ENCODE measurements at places on chromosomes 6 and 20. TPM values are rescaled to one million over a fixed set of nuclear protein-coding genes. Genes with fewer than 3 reads are reported as not detected.

The ADGRF1 gene
- total RNA-seq: not detected

The C4B gene
- 5.7 TPM for total RNA-seq

The TAGAP gene
- total RNA-seq: 106 TPM

The ULBP2 gene
- 0.53 TPM for total RNA-seq

DNA sequence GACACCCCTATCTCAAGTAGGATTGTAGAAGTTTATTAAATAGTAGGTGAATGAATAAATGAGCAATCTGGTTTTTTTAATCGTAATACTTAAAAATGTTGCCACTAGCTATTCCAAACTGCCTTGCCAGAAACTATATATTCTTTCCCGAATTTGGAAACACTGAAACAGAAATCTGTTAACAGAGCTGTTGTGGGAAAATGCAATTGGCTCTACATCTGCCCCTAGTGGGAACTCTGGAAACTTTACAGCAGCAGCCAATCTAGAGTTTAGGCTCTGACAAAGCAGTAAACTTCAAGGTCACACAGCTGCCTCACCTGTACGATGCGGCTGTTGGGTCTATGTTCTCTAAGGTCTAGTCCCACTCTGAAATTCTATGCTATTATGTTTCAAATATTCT lies 41.7 kb downstream of the SYNE1 start:
- no peaks in the 10 kb centered on the region for H3K4me1 ChIP-seq
- no peak overlapping the region for H3K27ac ChIP-seq
- no peaks in the 10 kb centered on the region for H3K36me3 ChIP-seq
- H3K4me3 ChIP-seq: no peak overlapping the region
- DNase-seq: no peak
- H3K27me3 ChIP-seq: no peaks in the 10 kb centered on the region

DNA sequence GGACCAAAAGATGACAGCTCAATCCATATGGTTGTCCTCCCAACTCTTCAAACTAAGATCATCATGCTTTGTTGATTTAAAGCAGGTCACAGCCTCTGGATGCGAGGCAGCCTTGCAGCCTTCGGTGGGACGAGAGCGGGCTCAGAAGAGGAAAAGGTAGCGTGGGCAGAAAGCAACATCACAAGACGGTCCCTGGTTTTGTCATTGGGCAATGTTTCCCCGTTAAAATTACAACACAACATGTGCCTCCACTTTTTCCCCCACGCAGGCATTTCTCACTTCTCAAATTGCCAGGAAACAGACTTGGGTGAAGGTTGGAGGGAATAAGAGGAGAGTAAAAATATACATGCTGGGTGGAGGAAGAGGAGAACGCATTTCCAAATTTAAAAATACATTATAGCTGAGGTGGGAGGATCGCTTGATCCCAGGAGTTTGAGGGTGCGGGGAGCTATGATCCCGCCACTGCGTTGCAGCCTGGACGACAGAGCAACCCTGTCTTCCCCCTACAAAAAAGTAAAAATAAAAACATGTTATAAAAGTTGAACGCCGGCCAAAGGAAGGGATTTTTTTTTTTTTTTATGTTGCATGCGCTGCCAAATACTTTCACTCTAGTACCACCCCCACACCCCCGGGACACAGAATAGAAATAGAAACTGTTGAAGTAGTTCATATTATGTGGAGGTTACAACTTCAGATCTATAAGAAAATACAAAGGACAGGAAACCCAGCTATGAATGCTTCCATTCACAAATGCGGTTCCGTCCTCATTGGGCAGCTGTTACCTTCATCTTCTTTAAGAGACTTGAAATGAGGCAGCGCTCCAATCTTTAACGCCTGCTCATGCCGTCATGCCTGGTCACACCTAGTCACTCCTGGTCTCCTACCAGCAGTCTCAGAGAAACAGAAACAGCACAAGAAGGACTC lies 13.9 kb upstream of the NAA20 start:
- H3K4me1 ChIP-seq: peaks cover 14% of the 10 kb centered on the region
- peaks cover 40% of the 10 kb centered on the region for H3K27me3 ChIP-seq
- H3K36me3 ChIP-seq: no peaks in the 10 kb centered on the region
- DNase-seq: no peak
- no peak overlapping the region for H3K27ac ChIP-seq
- H3K4me3 ChIP-seq: peak overlapping the region; percentile 71

DNA sequence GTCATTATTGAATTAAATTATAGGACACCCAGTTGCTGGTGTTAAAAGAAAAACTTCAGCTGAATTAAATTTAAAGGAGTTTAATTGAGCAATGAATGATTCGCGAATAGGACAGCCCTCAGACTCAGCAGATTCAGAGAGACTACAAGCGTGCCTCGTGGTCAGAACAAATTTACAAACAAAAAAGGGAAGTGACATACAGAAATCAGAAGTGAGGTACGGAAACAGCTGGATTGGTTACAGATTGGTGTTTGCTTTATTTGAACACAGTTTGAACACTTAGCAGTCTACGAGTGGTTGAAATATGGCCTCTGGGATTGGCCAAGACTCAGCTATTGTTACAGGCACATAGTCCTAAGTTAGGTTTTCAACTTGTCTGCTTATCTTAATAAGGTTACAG lies 25.8 kb upstream of the TNFRSF21 start:
- H3K36me3 ChIP-seq: peaks cover 2% of the 10 kb centered on the region
- H3K4me1 ChIP-seq: no peaks in the 10 kb centered on the region
- H3K4me3 ChIP-seq: no peak overlapping the region
- peaks cover 28% of the 10 kb centered on the region for H3K27me3 ChIP-seq
- no peak overlapping the region for H3K27ac ChIP-seq

DNA sequence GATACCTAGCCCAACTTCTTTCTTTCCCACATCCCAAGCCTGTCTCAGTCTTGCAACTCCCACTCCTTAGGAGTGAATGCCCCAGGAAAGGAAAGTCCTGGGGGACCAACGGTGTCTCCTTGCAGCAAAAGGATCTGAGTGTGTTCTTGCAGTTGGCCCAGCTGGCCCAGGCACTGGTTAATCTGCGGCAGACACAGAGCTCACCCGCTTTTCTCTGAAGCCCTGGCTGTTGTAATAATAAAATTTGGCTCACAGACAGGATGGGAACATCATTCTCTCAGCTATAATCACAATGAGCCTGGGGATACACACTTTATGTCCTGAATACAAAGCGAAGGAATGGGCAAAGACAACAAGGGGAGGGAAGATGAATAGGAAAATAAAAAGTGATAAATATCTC lies 287.0 kb upstream of the PRND start:
- H3K27me3 ChIP-seq: peaks cover 13% of the 10 kb centered on the region
- no peak overlapping the region for H3K27ac ChIP-seq
- no peak for DNase-seq
- H3K4me1 ChIP-seq: no peaks in the 10 kb centered on the region

DNA sequence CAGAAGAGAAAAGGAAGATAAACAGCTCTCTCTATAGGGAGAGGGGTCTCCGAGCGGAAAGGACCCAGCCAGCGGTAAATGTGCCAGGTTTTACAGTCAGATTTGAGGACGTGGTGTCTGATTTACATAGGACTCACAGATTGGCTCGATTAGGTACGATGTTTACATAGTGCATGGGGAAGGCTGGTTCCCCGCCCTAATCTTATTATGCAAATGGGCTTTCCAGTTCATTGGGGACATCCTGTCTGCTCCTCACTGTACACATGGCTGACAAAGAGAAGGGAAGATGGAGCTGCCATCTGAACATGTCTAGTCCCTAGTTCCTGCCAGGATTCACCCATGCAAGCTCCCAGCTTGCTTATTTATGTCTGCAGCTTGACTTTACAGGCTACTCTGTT lies 119.9 kb downstream of the RNF144B start:
- H3K36me3 ChIP-seq: no peaks in the 10 kb centered on the region
- no peak overlapping the region for H3K4me3 ChIP-seq
- no peaks in the 10 kb centered on the region for H3K27me3 ChIP-seq
- no peak for DNase-seq
- no peak overlapping the region for H3K27ac ChIP-seq
- H3K4me1 ChIP-seq: peaks cover 4% of the 10 kb centered on the region

DNA sequence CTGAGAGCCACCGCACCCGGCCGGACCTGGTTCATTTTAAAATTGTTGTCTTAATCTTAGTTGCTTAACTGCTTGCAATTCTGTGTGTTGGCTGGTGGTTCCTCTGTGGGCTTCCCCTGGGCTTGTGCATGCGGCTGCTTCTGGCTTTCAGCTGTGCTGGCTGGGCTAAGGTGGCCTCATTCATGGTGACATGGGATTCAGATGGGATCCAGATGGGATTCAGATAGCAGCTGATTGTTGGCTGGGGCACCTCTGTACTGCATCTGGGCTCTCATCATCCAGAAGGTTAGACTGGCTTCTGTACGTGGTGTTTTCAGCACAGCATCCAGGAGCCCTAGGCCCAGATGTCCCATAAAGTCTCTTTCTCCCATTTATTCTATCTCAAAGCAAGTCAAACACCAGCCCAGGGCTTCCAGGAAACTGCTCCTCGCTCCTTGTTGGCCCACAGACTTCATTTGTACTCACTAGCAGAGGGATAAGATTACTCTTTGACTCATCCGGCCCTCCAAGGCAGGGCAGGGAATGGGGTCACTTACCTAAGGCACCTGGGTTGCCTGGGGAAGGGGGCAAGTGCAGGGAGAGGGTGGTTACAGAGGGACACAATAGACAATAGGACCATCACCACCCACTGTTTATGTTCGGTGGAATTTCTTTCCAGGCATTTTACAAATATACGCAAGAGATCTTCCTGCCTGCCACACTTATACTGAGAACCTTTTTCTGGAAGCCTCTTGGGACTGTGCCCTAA lies 10.2 kb upstream of the PEDS1 start:
- no peak for DNase-seq
- H3K27me3 ChIP-seq: peaks cover 4% of the 10 kb centered on the region
- H3K36me3 ChIP-seq: no peaks in the 10 kb centered on the region
- H3K27ac ChIP-seq: no peak overlapping the region
- peaks cover 9% of the 10 kb centered on the region for H3K4me1 ChIP-seq
- H3K4me3 ChIP-seq: no peak overlapping the region

- no peak for DNase-seq
- H3K4me3 ChIP-seq: no peak overlapping the region
- H3K27ac ChIP-seq: no peak overlapping the region
- no peaks in the 10 kb centered on the region for H3K27me3 ChIP-seq
- no peaks in the 10 kb centered on the region for H3K36me3 ChIP-seq
Measured at GRCh38 chr6:72282201-72282600, 339.7 kb upstream of the KCNQ5 start.

Measured in activated naive CD8-positive, alpha-beta T cell treated with anti-CD3 and anti-CD28 coated beads, Interleukin-2, amount 10 ng/mL, durations not matched to agents 7 days and 5 days (primary cell).